ENCODE measurements at places on chromosomes 2 and 18. TPM values are rescaled to one million over a fixed set of nuclear protein-coding genes. Genes with fewer than 3 reads are reported as not detected.
A peak's percentile ranks its signal among the peaks of the same experiment; 100 is the strongest.

DNA sequence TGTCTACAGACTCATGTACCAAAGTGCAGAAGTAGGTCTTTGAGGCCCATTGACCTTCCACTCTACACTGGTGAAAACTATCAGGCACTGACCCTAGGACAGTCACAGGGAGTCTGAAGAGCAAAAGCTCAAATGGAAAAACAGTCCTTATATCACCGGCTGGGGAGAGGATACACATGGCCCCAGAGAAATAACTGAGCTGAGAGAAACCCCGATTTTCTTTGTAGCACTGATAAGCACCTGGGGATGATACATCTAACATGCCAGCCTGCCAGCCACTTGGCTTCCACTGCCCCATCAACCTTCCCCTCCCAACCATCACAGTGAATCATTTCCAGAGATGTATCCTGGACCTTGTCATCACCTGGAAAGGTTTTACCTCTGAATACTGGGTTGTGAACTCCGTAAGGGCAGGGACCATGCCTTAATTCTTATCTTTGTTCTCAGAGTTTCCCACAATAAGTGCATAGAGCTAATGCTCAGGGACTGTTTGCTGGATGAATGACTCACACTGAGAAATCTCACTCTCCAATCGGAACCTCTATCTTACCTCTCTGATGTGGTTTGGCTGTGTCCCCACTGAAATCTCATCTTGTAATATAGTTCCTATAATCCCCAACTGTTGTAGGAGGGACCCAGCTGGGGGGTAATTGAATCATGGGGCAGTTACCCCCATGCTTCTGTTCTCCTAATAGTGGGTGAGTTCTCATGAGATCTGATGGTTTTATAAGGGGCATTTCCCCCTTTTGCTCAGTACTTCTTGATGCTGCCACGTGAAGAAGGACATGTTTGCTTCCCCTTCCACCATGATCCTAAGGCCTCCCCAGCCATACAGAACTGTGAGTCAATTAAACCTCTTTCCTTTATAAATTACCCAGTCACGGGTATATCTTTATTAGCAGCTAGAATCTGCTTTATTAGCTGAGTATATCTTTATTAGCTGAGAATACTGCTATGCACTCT lies 37.1 kb downstream of the EVA1A start:
- peak; percentile 36 for DNase-seq

RESP18 gene
- not detected for total RNA-seq

DNA sequence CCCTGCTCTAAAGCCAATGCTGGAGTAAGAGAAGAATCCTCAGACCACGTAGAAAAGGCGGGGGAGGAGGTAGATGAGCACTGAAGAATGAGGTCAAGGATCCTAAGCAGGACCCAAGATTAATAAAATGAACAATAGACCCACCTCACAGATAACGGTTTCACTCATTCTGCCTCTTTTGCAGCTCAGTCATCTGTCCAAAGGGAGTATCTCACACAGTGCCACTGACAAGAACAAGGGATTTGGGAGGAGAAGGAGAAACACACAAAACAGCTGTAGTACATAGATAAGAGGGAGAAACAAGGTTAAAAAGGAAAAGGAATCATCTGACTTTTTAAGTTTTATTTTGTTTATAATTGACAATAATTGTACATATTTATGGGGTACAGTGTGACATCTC lies 30.9 kb upstream of the SULT1C4 start:
- no peak for DNase-seq

ZNF804A gene
- total RNA-seq: 0.82 TPM

DNA sequence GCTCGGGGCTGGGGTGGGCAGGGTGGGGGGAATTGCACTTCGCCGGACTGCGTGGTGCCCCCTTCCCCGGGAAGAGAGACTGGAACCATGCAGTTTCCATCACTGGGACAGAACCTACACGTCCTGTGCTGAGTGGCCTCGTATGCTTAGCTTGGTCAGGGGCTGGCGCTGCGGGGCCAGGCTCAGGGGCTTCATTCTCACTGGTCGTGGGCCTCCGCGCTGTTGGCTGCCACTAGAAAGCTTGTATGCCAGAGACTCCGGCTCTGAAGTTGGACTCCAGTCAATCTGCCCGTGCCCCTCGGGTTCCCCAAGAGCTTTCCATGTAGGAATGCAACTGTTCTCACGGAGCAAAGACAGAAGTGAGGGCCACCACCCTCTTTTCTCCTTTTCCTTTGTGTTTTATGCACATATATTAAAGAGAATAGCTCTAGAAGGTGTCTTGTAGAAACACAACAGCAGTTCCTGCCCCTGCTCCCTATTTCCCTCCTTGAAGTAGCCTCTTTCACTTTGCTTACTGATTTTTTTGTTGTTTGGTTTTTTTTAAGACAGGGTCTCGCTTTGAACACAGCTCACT lies 64.0 kb upstream of the YWHAQ start:
- no peak for DNase-seq

DNA sequence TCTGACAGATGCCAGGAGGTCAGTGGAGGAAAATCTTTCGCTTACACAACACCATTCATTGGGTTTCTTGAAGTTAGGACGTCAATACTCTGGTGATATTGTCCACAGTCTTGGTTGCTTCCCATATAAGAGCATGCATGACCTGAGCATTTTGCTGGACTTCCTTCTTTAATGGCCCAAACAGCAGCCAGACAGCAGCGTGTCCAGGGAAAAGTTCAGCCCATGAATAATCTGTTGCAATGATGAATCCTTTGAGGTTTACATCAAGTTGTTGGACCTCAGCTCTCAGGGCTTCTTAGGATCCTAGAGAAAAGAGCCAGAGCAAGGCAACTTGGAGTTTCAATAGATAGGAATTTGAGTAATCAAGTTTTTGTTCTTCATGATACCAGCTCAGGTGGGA lies 155.6 kb upstream of the MGAT5 start:
- no peak for DNase-seq

- DNase-seq: no peak
Observed at GRCh38 chr18:58178511-58178910, 134.5 kb downstream of the NEDD4L start.

KIF1A gene
- 1.2 TPM for total RNA-seq

TMEM182 gene
- 0.10 TPM for total RNA-seq

MAP3K19 gene
- total RNA-seq: not detected

COL6A3 gene
- total RNA-seq: 244 TPM

IGFBP5 gene
- total RNA-seq: 23.4 TPM

CCDC148 gene
- total RNA-seq: 1.2 TPM

DNA sequence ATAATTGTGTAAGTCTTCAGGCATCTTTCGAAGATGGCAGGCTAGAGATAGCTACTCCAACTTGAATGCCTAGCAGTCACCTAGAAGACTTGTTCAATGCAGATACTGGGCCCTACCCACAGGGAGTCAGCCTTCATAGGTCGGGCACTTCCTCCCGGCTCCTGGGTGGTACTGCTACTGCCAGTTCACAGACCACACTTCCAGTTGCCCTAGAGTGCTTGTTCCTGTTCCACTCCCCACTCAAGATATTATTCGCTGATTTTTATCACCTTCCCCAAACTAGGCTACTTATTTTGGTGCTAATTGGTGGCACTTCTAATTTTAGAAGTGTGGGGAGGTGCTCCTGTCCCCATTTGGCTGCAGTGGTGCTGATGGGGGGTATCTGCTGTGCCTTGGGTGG lies 34.2 kb downstream of the INPP4A start:
- DNase-seq: no peak

- DNase-seq: no peak
Observed at GRCh38 chr18:8469544-8470130, 139.6 kb upstream of the RAB12 start.

KCNJ3 gene
- total RNA-seq: not detected

KCNG2 gene
- total RNA-seq: not detected

GRCh38 chr2:36918307-36918706 lies 48.0 kb downstream of the STRN start:
- DNase-seq: no peak

KCNIP3 gene
- total RNA-seq: 2.2 TPM

- no peak for DNase-seq
Observed at GRCh38 chr2:70233926-70234325, 14.5 kb downstream of the TIA1 start.

DNA sequence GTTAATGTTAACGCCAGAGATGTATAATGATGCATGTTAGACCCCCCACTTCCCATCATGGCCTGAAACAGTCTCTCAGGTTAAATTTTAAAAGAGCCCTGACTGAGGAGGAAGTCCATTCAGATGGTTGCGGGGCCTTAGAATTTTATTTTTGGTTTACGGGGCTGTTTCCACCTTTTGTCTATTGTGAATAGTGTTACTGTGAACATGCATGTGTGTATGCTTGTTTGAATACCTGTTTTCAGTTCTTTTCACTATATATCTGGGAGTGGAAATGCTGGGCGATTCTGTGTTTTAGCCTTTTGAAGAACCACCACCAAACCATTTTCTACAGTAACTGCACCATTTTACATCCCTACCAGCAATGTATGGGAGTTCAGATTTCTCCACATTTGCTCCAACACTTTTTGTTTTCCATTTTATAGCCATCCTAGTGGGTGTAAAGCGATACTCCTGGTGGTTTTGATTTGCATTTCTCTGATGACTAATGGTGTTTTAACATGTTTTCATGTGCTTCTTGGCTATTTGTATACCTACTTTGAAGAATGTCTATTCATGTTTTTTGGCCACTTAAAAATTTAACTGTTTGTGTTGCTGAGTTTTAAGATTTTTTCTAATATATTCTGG lies 133.0 kb downstream of the MYO3B start:
- DNase-seq: no peak

GRCh38 chr2:223093436-223094241 lies 41.6 kb downstream of the KCNE4 start:
- no peak for DNase-seq

GRCh38 chr2:16259010-16259409 lies 318.7 kb downstream of the MYCN start:
- DNase-seq: no peak

- DNase-seq: no peak
Observed at GRCh38 chr2:239195318-239195871, 205.4 kb downstream of the HDAC4 start.

GALNT3 gene
- total RNA-seq: 3.2 TPM

SNX17 gene
- total RNA-seq: 108 TPM

Data from glomerular endothelial cell (primary cell).